Psoas muscle (tissue), 8 donors: ENCODE measurements at places on chromosomes 13 and 19. TPM values are rescaled to one million over a fixed set of nuclear protein-coding genes. Genes with fewer than 3 reads are reported as not detected.
A peak's percentile ranks its signal among the peaks of the same experiment; 100 is the strongest.

GRCh38 chr19:1255186-1256161 is 7.1 kb downstream of the MIDN start:
- peak; percentile 50 for DNase-seq

DNA sequence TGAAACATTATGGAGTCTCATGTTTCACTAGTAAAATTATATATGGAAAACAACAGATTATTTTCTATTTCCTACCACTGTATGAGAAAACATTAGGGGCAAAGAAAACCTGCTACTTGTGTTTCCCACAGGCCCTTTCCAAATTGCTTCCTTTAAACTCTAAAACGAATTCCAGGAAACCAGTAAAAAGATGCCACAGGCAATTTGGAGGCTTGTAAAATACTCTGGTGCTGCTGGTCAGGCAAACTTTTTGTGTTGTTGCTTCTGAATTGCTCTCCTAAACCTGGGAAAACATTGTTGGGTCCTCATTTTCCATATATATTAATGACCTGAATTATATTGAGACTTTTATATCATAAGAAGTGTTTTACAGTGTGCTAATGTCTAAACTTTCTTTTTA is 141.5 kb downstream of the TDRD3 start:
- DNase-seq = no peak

- peak; percentile 31 for DNase-seq
Measured at GRCh38 chr19:6060600-6061375, 49.5 kb downstream of the RFX2 start.

The ZNF98 gene
- total RNA-seq = not detected

The CACNG6 gene
- total RNA-seq = 30.4 TPM

- peak; percentile 92 for DNase-seq
Measured at GRCh38 chr19:18117692-18118378, 20.3 kb downstream of the MAST3 start.

DNA sequence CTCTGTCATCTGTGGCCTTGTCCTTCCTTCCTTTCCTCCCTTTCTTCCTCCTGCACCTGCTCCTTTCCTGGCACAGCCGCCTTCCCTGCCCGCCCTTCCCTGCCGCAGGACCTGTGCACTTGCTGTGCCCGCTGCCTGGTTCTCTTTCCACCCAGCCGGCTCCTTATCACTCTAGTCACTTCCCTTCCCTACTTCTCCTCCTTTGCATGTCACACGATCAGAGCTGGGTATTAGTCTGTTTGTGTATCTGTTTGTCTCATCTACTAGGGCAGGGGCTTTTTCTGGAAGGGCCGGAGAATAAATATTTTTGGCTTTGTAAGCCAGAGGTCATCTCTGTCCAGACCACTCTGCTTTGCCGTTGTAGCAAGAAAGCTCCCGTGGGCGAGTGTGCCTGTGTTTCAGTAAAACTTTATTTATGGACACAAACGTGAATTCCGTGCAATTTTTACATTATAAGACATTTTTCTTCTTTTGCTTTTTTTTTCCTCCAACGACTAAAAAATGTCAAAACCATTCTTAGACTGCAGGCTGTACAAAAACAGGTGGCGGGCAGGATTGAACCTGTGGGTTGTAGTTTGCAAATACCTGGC is 6.1 kb downstream of the KDM4B start:
- no peak for DNase-seq

- DNase-seq = no peak
Measured at GRCh38 chr19:44712864-44713515, 14.0 kb downstream of the CEACAM16 start.

The ANGPTL4 gene
- total RNA-seq = 118 TPM

DNA sequence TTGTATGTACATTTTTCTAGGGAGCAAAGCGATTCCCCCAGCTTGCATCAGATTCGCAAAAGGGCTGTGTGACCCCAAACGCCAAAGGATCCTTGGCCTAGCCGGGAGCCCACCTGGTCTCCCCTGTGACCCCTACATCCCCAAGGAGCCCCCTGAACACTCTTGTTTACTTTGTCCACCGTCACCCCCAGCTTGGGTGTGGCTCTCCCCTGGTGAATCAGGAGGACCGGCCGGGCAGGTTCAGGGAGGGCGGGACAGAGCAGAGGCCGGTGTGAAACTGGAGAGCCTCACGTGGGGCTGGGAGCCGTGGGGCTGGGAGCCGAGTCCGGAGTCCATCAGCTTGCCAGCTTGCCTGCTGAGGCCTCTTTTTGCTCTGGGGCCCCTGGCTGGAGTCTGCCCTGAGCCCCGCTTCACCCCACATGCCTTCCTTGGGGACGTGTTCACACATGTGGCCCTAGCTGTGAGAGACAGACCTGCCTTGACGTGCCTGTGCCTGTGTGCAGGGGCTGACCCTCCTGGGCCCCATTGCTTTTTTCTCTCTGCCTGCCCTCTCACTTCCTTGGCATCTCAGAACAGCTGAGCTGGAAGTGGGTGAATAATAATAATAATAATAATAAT is 2.0 kb downstream of the ITPKC start:
- peak; percentile 88 for DNase-seq

The C19orf33 gene
- not detected for total RNA-seq

- DNase-seq = no peak
Measured at GRCh38 chr13:44273991-44274770, 99.4 kb upstream of the SERP2 start.

The ZNF8 gene
- total RNA-seq = 1.5 TPM

DNA sequence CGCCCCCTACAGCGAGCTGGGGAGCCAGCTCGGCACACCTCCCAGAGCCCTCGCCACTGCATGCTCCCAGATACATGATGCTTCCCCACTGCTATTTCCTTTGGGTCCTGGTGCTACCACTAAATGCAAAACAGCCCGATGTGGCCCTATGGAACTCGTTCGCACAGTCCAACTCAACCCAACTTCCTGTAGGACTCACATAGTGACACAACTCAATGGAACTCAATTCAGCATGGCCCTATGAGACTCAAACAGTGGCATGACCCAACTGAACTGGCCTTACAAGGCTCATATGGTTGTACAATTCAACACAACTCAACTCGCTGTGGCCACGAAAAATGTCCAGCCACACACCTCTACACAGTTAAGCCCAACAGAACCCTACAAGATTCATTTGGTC is 3.5 kb downstream of the KCNA7 start:
- no peak for DNase-seq

DNA sequence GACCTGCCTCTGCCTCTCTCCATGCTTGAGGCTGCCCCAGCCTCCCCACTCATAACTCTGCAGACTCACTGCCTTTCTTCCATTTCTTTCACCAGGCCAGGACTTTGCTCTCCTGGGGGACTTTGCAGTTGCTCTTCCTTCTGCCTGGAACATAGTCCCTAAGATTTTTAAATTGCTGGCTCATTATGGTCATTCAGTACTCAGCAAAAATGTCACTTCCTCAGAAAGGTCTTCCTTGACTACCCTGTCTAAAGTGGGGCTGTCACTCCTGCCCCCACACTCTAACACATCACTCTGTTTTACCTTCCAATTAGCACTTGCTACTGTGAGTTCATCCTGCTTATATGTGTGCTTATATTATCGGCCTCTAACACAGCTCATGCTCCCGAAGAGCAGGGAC is 618.2 kb downstream of the UQCRFS1 start:
- DNase-seq = no peak

GRCh38 chr19:35671818-35672217 is 5.5 kb downstream of the UPK1A start:
- DNase-seq = no peak

DNA sequence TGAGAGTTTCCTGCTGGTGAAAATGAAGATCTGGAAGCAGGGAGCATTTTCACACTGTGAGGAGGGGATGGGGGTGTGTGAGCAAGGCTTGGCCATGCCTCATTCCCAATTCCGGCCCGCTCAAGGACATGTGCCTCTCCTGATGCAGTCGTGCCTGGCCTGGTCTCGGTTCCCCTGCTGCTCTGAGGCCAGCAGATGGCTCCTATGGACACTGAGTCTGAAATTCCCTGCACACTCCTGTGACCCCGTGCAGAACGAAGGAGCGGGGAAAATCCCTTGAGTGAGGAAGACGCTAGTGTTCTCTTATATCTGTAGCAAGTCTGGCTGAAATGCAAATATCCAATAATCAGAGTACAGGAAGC is 363 bp upstream of the ZNF763 start:
- DNase-seq = peak; percentile 43

DNA sequence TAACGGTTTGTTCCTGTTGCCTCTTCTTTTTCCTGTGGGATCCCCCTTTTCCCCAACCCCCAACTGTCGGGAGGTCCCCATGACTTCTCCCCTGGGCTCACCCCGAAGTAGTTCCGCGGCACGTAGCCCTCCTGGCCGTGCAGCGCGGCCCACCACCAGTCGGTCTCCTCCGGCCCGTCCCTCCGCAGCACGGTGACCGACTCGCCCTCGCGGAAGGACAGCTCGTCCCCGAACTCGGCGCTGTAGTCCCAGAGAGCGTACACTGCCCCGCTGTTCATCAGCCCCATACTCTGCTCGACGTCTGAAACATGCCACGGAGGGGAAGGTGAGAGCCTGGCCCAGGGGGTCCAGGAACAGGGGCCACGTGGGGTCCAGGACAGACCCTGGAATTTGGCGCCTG is 12.1 kb upstream of the ERCC2 start:
- DNase-seq = no peak

The N4BP2L1 gene
- 7.3 TPM for total RNA-seq

DNA sequence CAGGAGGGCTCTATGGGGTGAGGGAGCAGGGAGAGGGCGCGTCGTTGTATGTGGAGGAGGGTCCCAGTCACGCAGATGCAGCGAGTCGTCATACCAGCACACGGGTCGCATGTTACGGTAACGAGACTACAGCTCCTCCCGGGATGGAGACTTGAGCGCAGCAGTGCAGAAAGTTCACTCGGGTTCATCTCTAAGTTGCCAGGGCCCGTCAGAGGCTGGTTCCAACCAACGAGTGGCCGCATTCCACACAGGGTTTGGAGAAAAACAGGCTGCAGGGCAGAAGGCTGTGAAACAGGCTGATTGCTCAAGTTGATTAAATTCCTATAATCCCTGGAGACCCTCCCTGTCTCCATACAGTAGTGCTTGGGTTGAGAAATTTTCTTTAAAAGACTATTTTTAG is 21.9 kb upstream of the TTYH1 start:
- DNase-seq = no peak

DNA sequence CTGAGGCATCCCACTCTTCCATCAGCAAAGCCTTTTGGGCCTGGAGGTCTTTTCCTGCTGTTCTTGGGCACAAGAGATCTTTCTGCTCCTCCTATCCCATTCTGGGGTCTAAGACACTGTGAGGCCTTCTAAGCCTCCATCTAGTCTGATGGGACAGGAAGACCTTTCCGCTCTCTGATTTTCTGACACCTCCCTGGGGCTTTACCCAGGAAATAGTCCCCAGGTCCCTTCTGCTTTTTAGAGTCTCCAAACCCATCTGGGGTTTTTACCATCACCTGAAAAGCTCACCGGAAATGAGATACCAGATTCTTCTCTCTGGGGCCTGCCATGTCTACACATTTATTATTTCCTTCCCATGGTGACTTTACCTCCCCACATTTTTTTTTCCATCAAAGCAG is 21.1 kb downstream of the CLEC17A start:
- no peak for DNase-seq

DNA sequence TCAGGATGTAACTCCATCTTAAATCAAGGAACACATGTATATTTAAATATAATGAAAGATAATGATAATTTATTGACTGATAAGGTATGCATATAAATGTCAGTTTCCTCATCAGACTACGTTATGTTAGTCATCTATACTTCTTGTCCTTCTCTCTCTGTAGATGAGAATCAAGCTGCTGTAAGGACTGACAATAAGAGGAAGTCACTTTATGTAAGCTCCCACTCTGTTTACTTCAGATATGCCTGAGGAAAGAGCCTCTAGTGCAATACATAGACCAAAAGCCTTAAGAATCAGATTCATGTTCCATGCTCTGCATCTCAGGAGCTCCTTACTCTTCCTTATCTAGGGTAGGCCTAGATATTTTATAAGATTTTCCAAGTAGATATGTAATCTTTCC is 9.6 kb upstream of the SLITRK6 start:
- DNase-seq = no peak

The ZNF90 gene
- 0.24 TPM for total RNA-seq

The MBD3L3 gene
- total RNA-seq = not detected

The CPB2 gene
- not detected for total RNA-seq

DNA sequence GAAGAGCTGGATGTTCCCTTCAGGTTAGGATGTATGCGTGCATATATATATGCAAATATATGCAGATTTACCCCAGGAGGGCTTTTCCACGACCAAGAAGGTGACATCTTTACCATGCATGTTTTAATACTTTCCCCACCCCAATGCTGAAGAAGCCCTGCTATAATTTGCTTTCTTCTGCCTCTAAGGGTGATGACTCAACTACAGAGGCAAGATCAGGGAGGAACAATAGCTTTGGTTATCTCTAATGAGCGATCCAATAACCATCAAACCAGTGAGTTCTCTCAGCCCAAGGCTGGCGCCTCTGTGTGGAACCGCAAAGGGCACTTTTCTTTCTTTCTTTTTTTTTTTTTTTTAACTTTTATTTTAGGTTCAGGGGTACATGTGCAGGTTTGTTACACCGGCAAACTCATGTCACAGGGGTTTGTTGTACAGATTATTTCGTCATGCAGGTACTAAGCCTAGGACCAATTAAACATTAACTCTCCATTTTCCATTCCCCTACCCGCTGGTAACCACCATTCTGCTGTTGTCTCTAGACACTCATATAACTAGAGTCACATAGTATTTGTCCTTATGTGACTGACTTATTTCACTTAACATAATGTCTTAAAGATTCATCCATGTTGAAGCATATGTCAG is 25.7 kb upstream of the UBE2L5 start:
- no peak for DNase-seq

The CBY2 gene
- not detected for total RNA-seq

The PRODH2 gene
- not detected for total RNA-seq

DNA sequence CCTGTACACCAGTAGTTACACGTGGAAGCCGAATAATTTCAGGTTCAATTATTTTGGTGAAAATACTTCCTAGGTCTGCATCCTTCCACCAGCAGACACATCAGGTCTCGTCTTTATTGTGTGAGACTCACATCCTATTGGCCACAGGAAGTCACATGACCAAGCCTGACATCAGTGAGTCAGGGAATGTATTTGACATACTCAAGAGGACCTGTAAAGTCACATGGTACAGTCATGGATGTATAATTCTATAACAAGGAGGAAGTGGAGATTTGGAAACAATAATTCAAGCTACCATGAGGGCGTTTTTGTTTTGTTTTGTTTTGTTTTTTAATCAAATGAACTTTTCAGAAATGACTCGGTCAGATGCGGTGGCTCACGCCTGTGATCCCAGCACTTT is 9.3 kb upstream of the HIF3A start:
- no peak for DNase-seq

The KRTDAP gene
- total RNA-seq = not detected

DNA sequence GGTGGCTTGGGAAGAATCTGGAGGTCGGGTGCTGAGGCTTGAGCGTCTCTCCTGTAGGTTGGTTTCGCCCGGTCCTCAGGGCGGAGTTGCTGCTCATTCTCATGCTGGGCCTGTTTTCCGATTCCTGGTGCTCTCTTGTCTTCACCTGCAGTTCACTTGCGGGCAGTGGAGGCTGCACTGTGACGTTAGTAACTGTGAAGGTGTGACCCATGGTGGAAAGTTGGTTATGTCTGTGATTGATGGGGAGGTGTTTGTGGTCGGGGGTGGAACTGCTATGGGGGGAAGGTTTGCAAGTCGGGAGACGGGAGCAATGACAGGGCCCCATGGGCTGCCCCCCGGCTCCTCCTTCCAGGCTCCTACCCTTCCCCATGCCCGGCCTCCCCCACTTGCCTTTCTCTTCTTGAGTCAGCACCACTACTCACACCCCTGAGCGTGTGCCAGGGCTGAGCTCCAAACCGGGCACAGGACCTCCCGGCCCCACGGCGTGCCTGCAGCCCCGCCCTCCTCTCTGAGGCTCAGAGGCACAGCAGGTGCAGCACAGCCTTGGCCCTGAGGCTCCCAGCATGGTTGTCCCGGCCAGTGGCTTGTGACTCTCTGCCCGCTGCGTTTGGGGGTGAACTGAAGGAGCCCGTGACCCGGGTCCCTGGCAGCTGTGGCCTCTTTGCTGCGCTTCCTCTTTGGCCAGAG is 79.1 kb downstream of the ATP11A start:
- peak; percentile 62 for DNase-seq
